ENCODE measurements at places on chromosomes 1 and 21.

DNA sequence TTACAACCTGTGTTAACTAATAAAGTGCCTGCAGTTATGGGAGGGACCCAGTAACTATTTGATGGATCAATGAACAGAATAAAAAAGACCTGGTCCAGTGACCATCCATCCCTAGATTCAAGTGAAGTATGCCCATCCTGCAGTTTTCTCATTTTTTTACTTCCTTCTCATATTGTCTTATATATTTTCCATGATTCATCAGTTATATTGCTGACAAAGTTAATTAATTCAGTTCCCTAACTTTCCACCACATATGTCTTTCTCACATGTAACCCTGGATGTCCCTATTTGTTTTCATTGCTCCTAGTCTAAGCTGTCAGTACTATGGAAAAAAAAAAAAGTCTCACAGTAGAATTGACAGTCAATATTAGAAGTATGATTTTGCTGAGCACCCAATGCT lies 64.3 kb downstream of the ITGB3BP start:
- DNase-seq = no peak

- DNase-seq = no peak
These were observed 31.4 kb upstream of the COL6A1 start for GRCh38 chr21:45949928-45950739.

- DNase-seq = no peak
These were observed 63.0 kb upstream of the RGS1 start for GRCh38 chr1:192512426-192513162.

DNA sequence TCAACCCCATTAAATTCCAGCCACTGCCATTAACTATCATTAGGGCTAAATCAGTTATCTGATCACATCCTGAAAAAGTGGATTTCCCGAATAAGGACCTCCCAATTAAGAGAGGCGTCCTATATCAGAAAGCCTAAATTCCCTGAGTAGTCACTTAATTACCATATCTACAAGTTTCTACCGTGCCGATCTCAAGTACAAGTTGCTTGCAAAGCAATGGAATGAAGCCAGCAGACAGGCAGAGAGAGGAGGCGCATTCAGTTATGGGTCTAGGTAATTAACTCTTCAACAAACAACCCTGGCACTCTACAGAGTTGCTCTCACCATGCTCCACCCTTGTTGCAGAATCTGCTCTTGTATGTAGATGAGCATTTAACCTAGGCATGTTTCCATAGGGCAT lies 494.6 kb upstream of the RUNX1 start:
- no peak for DNase-seq

- no peak for DNase-seq
These were observed 7.0 kb downstream of the HFM1 start for GRCh38 chr1:91397605-91398004.

Data from LNCaP clone FGC (cell line).